ENCODE measurements at places on chromosomes 11 and 22.

- no peak for DNase-seq
These were observed 47.9 kb downstream of the BLID start for GRCh38 chr11:122068141-122068540.

- no peak for DNase-seq
These were observed 25.1 kb upstream of the PLAAT3 start for GRCh38 chr11:63639199-63639832.

GRCh38 chr11:61163021-61163420 lies 1.8 kb upstream of the VPS37C start:
- DNase-seq = no peak

DNA sequence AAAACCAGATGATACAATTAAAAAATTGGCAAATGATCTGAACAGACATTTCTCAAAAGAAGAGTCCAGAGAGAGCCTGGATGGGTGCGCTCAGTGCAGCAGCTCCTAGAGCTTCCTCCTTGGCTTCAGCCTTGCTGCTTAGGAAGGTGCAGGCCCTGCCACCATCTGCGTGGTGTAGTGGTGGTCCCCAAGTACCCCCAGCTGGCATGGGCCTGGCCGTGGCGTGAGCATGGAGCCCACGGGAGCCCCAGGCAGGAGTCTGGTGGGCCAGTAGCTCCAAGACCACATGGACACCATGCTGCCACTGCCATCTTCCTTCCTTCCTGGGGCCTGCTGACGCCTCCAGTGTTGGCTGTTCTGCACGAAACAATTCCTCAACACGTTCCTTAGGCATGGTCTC lies 20.5 kb downstream of the THY1 start:
- DNase-seq = no peak

Data from BJ (cell line).